Stimulated activated naive CD4-positive, alpha-beta T cell treated with Interleukin-2 at 50 U/mL for 16 hours (primary cell): ENCODE measurements at places on chromosomes 16 and 17.

GRCh38 chr16:70152578-70153302 lies 20.8 kb upstream of the CLEC18C start:
- DNase-seq, result no peak

GRCh38 chr17:19727501-19728078 lies 11.2 kb upstream of the SLC47A2 start:
- DNase-seq, result no peak

GRCh38 chr17:75096082-75096625 lies 8.4 kb downstream of the SLC16A5 start:
- no peak for DNase-seq

DNA sequence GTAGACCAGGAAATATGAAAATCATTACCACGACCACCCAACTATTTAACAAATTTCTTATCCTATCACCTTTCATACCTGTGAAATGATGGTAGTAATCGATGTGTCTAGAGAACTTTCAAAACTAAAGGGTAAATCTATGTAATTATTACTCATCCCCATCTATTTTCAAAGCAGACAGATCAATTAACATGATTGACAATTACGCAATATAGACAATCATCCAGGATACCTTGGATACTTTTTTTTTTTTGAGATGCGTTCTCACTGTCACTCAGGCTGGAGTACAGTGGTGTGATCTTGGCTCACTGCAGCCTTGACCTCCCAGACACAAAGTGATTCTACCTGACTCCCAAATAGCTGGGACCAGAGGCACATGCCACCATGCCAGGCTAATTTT lies 4.0 kb upstream of the C16orf46 start:
- DNase-seq, result no peak

- DNase-seq, result no peak
Measured at GRCh38 chr16:8819411-8820034, 21.9 kb downstream of the PMM2 start.

GRCh38 chr17:12522743-12523183 lies 142.9 kb upstream of the MYOCD start:
- DNase-seq, result no peak

DNA sequence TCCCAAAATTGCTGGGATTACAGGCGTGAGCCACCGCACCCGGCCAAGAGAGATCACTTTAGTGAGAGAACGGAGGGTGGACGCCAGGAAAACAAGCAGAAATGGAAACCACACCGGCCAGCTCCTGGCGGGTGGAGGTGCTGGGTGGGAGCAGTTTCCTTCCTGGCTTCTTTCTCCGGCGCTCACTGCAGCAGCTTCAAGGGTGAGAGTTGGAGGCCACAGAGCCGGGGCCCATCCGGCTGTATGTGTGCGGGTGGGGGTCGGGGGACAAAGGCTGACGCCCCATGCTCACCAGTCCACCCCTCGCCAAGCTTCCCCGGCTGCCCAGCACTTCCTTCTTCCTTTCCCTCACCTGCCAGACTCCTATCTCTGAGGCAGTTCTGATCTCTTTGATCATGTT lies 13.5 kb upstream of the BHLHA9 start:
- no peak for DNase-seq

- no peak for DNase-seq
Measured at GRCh38 chr17:60173304-60173819, 23.6 kb downstream of the CA4 start.

DNA sequence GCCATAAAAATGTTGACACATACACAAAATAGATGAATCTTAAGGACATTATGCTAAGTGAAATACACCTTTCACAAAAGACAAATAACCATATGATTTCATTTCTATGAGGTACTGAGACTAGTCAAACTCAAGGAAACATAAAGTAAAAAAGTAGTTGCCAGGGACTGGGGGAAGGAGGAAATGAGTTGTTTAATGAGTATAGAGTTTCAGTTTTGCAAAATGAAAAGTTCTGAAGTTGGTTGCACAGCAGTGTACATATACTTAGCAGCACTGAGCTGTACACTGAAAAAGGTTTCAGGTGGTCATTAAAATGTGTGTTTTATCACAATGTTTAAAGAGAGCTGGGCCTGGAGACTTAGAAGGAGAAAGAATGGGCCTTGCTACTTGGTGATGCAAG lies 4.7 kb upstream of the SLC13A2 start:
- no peak for DNase-seq

- no peak for DNase-seq
Measured at GRCh38 chr17:79028496-79029326, 4.7 kb downstream of the C1QTNF1 start.

GRCh38 chr17:18896146-18896545 lies 38.2 kb downstream of the PRPSAP2 start:
- no peak for DNase-seq

DNA sequence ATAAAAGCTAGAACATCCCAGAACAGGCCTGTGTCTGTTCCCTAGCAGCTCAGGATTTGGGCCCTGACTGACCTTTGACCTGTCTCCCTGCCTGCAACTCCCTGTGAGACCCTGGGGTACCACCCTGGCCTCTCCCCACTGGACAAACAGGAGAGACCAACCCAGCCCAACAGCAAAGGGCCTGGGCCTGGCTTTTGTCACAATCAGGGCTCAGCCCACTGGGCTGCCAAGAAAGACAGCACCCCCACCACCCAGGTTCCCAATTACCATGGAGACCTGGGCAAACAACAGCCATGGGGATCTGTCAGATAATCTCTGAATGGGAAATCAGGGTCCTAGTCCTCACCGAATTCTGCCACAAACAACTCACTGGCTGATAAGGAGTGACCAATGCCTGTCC lies 11.1 kb downstream of the PLLP start:
- DNase-seq, result no peak

DNA sequence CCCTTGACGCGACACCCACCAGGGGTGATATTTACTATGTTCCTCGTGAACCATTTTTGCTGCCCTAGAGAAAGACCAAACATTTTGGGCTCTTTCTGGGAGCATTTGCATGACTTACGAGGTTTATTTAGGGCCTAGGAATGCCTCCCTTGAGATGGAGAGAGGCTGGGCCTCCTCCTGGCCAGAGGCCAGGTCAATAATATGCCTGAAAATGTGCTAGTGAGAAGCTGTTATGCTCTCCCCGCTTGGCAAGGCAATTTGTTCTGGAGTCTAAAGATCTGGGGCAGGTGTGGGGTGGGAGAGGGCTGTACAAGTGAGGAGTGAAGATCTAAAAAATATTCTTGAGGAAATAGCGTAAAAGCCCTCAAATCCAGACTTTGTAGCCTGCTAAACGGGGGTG lies 587.3 kb upstream of the CDH5 start:
- DNase-seq, result no peak

DNA sequence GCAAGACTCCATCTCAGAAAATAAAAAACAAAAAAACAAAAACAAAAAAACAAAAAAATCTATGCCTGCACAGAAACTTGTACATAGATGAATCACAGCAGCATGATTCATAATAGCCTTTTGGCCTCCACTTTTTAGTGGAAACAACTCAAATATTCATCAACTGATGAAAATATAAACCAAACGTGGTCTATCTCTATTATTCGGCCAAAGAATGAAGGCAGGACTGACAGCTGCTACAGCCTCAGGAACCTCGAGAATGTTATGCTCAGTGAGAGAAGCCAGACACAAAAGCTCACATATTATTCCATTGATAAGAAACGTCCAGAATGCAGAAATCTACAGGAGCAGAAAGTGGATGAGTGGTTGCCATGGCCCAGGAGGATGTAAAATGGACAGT lies 19.8 kb downstream of the PPL start:
- no peak for DNase-seq

GRCh38 chr17:32275060-32276042 lies 9.7 kb downstream of the RHBDL3 start:
- DNase-seq, result no peak

- no peak for DNase-seq
Measured at GRCh38 chr17:50183421-50183994, 17.7 kb downstream of the SGCA start.

- no peak for DNase-seq
Measured at GRCh38 chr17:9729735-9730420, 61.5 kb downstream of the DHRS7C start.

- DNase-seq, result no peak
Measured at GRCh38 chr17:12631076-12631475, 34.6 kb upstream of the MYOCD start.

DNA sequence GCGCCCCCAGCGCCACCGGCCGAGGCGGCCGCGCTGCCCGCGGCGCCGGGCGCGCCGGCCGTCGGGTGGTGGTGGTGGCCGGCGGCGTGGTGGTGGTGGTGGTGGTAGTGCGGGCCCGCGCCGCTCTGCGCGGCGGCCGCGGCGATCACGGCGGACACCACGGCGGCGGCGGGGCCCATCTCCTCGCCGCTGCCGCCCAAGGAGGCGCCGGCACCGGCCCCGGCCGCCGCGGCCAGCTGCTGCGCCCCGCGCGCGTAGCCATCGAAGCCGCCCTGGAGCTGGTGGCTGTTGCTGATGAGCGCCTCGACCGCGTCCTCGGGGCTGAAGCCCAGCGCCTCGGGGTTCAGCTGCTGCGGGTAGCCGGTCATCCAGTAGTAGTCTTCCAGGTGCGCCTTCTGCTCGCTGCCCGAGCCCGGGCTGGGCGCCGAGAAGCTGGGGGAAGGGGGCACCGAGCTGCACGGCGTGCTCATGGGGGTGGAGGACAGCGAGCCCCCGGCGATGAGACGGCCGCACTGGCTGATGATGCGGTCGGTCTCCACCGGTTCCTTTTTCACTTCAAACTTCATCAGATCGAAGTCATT lies 1.2 kb downstream of the MAF start:
- DNase-seq, result no peak

DNA sequence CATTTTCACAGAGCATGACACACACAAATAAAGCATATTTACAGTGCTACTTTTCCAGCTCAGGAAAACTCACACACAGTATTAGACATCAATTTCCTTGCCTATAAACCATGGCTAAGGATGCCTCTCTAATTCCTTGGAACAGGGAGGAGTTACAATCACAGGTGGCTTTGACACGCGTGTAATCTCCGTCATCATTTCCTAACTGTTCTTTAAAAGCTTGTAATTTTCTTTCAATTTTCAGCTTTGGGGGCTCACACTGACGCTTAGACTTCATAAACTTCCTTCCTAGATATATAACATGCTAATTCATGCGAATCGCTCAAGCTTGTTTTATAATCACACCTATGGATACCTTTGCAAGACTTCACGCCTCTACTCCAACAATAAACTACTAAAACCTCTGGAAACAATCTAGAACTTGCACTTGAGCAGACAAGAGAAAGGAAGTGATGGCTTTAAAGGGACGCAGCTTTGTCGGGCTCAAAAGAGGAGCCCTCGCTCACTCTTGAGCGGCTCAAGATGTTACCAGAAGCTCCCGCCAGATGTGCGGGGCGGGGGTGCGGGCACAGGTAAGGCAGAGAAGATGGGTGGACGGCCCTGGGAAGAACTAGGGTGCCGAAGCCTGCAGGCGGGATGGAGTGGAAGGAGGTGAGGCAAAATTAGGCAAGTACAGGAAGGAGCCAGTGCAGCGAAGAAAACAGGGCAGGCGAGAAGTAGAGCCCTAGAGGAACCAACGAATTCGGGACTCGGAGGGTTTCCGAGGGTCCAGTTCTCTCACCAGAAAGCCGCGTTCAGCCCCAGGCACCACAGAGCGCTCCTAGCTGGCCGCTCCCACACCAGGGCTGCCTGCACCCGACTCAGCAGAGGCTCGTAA lies 631 bp downstream of the RETREG3 start:
- DNase-seq, result no peak

GRCh38 chr17:29526322-29526721 lies 40.5 kb downstream of the ABHD15 start:
- no peak for DNase-seq

GRCh38 chr17:78781104-78781892 lies 775 bp downstream of the CYTH1 start:
- DNase-seq, result peak; percentile 25

DNA sequence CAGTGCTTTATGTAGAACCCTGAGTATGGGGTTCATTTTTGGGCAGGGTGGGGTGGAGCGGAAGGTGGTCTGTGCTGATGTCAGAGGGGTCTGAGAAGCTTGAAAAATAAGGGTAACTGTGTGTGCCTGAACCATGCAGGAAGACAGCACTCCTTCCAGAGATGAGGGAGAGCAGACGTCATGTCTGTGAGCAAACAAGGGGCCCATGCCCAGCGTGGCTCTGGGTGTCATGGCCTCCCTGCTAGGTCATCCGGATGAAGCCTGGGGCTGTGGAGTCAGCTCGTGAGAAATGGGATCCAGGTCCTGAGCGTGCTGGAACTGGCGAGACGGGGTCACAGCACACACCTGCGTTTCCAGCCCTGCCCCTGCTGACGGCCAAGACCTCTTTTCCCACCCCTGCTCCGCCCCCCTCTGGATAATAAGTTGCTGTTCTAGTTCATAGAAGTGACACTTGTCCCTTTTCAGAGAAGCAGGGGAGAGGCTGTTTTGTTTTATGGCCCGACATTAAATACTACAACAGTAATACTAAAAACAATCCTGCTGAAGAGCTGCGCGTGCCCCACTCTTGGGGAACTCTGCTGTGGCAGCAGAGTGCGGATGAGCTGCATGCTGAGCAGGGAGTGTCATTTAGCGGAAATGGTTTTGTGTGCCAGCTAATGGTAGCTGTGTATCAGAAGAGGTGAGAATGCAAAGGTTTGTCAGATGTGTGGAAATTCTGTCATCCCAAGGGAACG lies 92.6 kb downstream of the RPTOR start:
- no peak for DNase-seq

- DNase-seq, result no peak
Measured at GRCh38 chr17:50853015-50853615, 13.0 kb downstream of the TOB1 start.

GRCh38 chr17:61981323-61981722 lies 53.5 kb upstream of the INTS2 start:
- no peak for DNase-seq
